ENCODE measurements at places on chromosomes 5 and 9.

DNA sequence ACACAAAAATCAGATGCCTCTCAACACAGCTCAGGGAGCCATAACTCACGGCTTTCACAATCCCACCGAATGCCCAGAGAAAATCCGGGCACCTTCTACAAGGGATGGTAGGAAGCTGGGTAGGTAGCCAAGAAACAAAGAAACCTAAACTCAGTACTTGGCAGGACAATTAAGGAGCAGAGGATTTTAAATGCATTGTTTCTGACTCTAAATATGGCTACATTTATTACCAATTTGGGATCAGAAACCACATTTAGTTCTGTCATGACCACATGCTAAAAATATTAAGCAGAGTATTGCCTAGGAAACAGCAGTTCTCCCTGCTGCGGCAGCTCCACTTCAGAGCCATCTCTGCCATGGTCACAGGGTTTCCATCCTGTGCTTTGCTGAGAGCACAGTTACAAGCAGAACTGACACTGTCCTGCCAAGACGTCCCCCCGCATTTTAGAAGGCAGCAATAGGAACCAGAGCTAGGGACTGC lies 57.5 kb downstream of the SIL1 start:
- no peak for DNase-seq

- DNase-seq, result peak; percentile 77
Measured at GRCh38 chr5:43602461-43603343, at the start of gene NNT. TSS of gene NNT (plus strand) at chr5:43603180. CDS start at chr5:43609196, 6,016 bp downstream.

GRCh38 chr9:129284607-129285291 lies 106.7 kb upstream of the IER5L start:
- DNase-seq, result no peak

GRCh38 chr9:89606624-89607311 lies 2.0 kb downstream of the GADD45G start:
- DNase-seq, result peak; percentile 55

DNA sequence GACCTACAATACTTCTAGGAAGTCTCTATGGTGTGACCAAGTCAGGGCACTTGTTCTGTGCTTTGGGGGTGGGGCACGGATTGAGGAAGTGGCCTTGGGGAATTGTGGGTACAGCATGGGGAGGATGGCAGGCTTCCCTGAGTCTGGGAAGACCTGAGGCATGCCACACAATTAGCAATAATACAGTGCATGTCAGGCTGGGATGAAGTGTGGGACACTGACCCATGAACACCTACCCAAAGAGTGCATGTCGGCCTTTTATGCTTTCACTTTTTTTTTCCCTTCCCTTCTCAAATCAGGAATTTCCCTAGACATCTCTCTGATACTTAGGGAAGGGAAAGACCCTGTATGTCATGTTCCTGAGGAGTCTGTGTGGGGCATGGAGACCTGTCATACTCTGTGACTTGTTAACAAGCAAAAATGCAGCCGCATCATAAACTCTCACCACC lies 146.4 kb downstream of the PALM2AKAP2 start:
- DNase-seq, result no peak

DNA sequence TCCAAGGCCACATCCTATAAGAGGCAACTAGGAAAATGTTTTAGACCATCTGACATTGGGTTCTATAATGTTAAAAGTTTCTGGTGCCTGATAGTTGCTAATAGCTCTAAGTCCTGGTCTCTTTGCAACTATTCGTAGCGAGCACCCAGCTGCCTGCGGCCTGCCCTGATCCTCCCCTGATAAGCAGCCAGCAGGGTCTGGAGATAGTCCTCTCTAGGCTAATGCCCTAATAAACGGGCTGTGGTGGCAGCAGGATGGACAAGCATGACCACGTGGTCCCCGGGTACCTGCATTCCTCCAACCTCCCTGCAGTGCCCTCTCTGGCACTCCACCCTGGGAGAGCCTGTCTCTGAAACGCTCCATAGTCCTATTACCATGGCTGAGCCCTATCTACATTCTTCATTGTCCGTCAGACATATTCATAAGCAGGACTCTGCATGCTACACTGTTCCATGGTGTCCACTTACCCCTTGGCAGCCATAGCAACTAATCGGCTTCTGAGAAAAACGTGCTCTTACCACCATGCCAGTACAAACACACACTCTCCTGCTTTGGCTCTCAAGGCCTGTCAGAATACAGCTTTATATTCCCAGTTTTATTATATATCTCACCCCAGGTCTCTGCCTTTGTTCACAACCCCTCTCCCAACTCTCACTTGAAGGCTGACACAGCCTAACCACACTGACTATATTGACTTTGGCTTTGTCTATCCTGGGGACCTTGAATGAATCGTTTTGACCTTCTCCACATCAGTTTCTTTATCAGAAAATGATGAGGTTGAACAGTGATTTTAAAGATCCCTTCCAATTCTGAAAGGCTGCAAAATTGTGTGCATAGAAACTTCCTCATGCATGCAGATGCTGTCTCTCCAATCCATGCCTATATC lies 49.9 kb upstream of the DAPK1 start:
- DNase-seq, result no peak

GRCh38 chr5:126543660-126544059 lies 51.4 kb downstream of the ALDH7A1 start:
- no peak for DNase-seq

DNA sequence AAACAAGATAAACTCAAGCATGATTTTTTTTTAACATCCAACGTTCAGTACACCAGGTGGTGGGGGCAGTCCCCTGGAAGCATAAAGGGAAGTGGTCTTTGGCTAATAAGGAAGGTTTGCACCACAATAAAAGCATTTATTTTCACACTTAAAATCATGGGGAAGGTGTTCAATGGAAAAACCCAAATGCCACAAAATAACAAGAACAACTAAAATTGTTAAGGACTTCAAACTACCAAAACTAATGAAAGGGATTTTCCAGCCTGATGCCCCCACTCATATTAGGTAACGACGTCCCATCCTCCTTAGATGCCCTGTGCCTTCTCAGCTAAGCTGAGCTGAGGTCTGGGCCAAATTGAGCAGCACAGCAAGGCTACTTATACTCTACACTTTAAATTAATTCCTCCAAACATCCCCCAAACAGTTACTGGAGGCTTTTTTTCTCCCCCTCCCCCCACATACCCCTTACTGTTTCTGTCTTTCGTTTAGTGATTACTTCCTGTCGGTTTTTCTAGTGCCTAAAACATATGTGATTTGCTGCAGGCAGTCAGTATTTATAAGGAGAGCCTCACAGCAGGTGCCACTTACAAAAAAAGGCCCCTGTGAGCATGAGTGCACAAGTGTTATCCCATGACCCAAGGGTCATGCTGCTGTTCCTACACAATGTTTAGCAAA lies 259.7 kb upstream of the ZNF608 start:
- no peak for DNase-seq

- DNase-seq, result no peak
Measured at GRCh38 chr5:105146867-105147266, 1584.3 kb upstream of the NUDT12 start.

GRCh38 chr5:139392324-139392677 lies 2.6 kb upstream of the MZB1 start:
- no peak for DNase-seq

- no peak for DNase-seq
Measured at GRCh38 chr5:32866138-32866537, 155.0 kb downstream of the NPR3 start.

DNA sequence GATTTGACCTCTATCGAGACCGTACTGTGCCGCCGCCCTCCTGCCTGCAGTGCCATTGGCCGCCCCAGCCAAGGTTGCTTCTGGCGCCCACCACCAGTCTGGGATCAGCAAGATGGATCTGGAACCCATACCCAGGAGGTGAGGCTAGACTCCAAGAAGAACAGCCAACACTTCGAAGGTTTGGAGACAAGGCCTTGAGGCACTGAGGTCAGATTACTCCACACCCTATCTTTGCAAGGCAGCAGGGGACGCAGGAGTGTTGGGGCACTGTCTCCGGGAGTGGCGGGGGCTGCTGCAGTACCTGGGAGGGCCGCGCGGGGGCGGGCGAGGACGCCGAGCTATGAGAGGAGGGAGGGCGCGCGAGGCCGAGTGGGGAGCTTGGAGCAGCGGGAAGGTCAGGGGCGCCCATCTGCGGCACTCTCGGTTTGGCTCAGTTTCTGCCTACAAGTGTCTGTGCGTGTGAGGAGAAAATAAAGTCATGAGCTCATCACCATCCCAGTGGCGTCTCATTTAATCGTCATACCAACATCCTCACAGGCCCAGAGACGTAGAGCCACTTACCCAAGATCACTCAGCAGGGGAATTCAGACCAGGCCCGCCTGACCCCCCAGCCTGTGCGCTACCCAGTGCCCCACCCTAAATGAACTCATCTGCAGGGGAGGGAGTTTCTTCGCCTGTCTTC lies 20.5 kb upstream of the PSD2 start:
- peak; percentile 83 for DNase-seq

- no peak for DNase-seq
Measured at GRCh38 chr9:133333011-133333410, 3.0 kb downstream of the SURF6 start.

DNA sequence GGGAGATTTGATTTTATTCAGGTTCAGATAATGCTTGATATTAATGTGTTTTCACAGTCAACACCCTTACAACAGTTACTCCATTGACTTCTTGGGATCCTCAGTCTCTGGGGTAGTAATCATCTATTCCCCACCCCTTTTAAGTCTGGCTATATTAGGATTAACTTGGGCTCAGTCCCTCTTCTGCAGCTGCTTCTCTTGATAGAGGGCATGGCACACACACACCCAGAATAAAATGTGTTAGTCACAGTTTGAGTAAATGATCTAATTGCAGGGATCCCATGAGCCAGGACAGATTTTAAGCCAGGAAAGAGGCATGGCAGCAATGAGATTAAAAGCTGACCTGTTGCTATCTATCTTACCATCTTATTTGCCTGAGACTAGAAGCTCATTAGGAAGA lies 53.7 kb upstream of the VLDLR start:
- DNase-seq, result no peak

DNA sequence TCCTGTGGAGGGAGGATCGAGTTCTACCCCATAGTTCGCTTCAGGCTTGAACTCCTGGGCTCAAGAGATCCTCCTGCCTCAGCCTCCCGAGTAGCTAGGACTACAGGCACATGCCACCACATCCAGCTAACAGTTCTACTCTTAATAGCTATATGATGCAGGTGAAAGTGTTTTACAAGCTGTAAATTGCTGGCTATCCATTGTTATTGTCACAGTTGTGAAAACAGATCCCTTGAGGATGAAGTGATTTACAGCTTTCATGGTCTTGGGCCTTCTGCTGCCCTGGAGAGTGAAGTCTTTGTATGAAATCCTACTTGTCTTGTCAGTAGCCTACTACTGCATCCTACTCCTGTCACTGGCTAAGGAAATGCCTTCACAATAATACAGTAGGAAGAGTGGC lies 48.0 kb downstream of the GRAMD2B start:
- no peak for DNase-seq

GRCh38 chr5:73994963-73995362 lies 369.0 kb downstream of the ARHGEF28 start:
- DNase-seq, result no peak

DNA sequence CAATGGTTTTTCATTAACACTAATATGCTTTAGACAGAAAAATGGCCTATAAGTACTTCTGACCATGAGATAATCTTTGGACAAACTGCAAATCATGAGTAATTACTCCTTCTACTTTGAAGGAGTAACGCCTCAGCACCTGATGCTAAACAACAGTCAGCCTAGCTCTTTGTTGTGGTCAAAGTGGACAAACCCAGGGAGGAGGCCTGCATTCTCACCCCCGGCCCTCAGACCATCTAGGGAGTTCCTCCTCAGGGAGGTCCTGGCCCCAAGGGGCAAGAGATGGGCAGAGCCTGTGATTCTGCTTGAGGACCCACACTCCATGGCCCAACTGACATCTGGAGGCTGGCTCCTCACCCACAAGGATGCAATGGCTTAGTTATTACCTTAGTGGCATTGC lies 48.2 kb upstream of the ANGPTL2 start:
- no peak for DNase-seq

GRCh38 chr5:16881251-16881650 lies 54.8 kb downstream of the MYO10 start:
- no peak for DNase-seq

DNA sequence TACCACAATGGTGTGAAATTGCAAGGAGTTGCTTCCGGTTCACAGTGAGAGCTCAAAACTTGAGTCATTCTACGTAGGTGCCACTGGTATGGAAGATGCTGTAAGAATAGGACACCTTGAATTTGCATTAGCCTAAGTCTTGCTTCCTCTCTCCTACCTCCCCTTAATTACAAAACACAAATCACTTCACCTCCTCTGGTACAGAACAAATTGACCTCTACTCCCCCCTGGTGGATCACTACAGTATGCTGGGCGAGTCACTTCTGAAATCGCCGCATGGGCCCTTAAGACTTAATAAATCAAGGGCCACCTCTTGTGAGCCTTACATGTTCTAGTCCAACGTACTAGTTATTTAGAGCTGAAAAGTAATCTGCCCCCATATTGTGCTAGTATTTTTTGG lies 145.3 kb upstream of the SMARCA2 start:
- DNase-seq, result peak; percentile 14

- no peak for DNase-seq
Measured at GRCh38 chr9:3473405-3473804, 52.4 kb downstream of the RFX3 start.

- no peak for DNase-seq
Measured at GRCh38 chr5:52863715-52864290, 76.1 kb downstream of the ITGA1 start.

- DNase-seq, result no peak
Measured at GRCh38 chr5:17238521-17239041, 21.1 kb downstream of the BASP1 start.

GRCh38 chr5:170380361-170380951 lies 8.7 kb downstream of the KCNMB1 start:
- no peak for DNase-seq

- peak; percentile 71 for DNase-seq
Measured at GRCh38 chr5:157312492-157312891, 46.6 kb downstream of the CYFIP2 start.

DNA sequence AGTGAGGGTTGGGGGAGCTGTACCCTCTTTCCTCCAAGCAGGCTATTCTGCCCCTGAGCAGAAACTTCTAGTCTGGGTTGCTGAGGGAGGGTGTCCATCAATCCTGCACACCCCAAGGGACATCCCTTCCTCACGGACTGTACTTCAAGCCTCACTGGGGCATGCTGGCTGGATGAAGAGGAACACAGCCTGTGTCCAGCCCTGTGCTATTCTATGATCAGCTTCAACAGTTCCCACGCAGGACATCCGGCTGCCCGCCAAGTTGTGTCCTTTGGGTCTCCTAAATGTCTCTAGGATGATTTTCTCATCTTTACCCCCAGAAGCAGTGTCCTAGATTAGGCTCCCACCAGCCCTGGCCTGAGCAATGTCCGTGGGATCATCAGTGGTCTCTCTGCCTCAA lies 68.1 kb downstream of the CRB2 start:
- DNase-seq, result no peak

DNA sequence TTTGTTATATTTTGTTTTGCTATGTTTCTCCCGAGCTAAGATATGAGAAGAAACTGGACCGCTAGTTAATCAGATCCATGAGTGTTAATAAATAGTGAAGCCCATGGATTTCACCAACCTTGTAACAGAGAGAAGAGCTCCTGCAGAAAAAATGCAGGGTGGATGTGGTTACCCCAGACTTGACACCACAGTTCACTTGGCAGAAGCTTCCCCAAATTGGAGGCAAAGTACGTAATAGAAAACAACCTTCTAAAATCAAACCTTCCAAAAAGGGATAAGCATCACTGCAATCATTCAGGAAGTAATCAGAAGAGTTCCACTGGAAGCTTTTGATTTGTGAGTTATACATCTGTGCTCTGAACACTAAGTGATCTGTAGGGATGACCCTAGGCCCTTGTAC lies 267.5 kb downstream of the ACTL7B start:
- no peak for DNase-seq

GRCh38 chr9:130073373-130073772 lies 19.7 kb downstream of the GPR107 start:
- DNase-seq, result no peak

- no peak for DNase-seq
Measured at GRCh38 chr5:95554331-95554646, 488 bp downstream of the SKIC3 start.
